ENCODE measurements at places on chromosomes 1 and 21.

DNA sequence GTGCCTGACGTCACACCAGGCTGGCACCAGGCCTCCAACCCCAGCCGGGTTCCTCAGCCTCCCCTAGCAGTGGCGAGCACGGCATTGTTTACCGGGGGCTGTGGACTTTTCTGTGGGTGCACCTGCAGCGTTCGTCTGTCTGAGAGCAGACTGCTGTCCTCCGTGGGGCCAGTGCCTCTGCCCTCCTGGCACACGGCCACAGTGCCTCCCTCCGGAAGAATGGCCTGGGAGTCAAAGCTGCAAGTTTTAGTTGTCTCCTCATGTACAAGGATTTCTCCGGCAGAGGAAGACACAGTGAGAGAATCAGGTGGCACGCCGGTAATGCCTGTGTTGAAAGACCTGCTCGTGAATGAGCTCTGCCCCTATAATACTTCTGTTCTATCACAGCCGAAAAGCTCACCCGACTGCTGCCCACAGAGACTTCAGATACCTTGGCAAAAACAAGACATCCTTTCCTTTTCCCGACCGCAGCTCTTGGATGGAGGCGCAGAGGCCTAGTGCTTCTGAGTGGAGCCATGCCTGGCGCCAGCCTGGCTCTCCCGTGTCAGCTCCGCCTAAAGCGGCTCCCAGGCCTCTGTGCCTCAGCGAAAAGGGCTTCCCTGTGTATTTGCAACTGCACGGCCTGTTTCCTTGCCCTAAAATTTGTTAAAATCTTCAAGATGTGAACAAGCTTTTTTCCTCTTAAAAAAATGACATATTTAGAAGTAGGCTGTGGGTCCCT lies 71.4 kb downstream of the AGPAT3 start:
- no peak for DNase-seq

- DNase-seq: no peak
Measured at GRCh38 chr1:41559331-41559730, 74.8 kb upstream of the EDN2 start.

DNA sequence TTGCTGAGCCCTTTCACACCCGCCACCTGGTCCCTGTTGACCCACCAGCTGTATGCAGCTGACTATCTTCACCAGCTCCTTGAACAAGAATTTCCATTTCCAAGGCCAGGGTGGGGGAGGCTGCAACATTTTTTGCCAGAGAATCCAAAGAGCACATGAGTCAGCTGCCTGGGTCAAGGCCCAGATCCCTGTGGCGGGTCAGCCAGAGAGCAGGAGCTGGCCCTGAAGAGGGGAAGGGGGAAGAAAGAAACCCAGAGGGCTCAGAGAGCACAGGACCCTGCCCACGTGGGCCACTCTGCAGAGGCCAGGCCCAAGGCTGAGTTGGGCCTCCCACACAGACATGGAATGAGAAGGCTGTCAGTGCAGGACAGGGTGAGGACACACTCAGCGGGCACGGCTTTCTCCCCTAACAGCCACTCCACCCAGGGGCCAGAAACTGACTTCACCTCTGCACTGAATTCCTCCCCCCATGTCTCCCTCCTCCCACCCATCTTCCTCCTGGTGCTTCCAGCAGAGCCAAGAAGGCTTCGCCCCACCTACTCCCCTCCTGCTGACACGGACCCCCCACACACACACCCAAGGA lies 28.9 kb downstream of the S100A6 start:
- peak; percentile 88 for DNase-seq

DNA sequence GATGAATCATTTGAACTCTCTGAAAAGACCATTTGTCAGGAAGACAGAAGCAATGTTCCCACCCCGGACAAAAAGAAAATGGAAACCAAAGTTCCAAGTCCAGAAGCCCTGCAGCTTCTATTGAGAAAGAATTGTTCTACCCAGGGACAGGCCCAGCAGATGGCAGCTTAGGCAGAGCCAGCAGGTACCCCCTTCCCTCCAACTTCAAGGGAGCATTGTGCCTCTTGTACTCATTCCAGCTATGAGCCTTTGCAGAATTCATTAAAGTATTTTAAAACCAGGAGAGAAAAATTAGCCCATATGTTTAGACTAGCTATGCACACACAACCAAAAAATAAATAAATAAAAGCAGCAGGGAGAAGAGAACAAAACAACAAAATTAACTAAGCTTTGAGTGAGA lies 85.2 kb upstream of the KCND3 start:
- DNase-seq: no peak

DNA sequence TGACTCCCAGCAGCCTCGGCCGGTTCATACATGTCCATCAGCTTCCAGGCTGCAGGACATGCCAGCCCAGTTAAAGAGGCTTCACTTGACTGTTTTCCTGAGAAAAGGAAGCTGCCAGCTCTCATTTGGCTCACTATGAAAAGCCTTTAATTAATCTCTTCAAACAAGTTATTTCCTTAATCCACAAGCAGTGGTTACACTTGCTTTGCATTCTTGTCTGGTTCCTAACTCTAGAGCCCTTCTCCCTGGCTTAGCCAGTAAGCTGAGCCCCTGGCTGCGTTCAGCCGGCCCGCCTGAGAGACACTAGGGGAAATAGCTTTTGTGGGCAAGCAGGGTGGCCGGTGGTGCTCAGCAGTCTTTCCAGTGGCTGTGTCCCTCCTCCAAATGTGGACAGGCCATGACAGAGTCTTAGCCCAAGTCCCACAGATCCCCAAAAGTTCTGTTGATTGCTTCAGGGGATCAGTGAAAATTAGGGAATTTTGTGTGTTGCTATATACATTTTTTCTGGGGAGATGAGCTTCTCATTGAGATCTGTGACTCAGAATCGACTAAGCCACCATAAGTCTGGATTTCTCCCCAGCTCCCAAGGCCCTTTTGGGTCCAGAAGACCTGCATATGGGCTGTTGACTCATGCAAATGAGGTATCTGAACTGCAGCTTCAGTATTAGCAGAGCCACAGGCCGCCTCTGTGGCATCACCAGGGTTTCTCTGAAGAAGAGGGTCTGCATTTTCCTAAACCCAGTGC lies 10.1 kb downstream of the ATF3 start:
- DNase-seq: no peak

DNA sequence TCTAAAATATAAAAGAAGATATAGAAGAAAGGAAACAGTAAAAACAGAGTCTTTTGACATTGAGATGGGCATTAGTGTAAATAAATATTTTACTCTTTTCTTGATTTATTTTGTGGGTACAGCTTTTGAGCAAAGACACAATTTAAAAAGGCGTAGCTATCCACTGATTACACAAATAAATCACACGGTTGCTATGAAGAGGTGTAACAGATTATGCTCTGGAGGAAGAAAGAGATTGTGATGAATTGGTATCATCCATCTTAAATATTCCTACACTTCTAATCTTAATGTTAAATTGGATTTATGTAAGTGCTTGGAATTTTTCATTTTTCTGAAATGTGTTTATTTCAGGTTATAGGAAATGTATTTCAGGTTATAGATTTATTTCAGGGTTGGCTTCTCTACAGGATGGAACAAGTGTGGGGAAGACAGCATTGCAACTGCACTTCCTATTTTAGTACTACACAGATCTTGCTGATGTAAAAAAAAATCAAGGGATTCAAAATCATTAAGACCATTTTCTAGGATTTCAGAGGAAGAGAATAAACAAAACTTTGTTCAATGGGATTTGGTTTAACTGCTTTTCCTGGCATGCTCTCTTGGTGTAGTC lies 15.3 kb downstream of the XCL1 start:
- no peak for DNase-seq

DNA sequence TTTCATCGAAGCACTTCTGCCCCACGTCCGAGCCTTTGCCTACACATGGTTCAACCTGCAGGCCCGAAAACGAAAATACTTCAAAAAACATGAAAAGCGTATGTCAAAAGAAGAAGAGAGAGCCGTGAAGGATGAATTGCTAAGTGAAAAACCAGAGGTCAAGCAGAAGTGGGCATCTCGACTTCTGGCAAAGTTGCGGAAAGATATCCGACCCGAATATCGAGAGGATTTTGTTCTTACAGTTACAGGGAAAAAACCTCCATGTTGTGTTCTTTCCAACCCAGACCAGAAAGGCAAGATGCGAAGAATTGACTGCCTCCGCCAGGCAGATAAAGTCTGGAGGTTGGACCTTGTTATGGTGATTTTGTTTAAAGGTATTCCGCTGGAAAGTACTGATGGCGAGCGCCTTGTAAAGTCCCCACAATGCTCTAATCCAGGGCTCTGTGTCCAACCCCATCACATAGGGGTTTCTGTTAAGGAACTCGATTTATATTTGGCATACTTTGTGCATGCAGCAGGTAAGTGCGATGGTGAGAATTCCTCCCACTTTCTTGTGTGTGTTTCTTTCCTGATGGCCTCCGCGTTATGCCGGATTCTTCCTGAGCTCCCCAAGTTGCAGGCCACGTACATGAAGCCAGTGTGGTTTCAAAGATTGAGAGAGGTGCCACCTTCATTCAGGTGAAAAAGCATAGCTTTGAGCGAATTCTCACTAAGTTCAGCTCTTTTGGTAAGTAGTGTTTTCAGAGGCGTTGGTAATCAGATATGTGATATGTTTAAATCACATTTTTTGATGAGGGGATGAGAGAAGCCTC lies 6.0 kb downstream of the NFIA start:
- no peak for DNase-seq

- peak; percentile 2 for DNase-seq
Measured at GRCh38 chr1:226406401-226406881, 1.5 kb downstream of the PARP1 start.

All from suprapubic skin (tissue), 4 donors.